CD8-positive, alpha-beta T cell (primary cell): ENCODE measurements at places on chromosomes 5 and 9. TPM values are rescaled to one million over a fixed set of nuclear protein-coding genes. Genes with fewer than 3 reads are reported as not detected.

Gene C9
- total RNA-seq = not detected

GRCh38 chr9:81754245-81754644, 64.9 kb upstream of the TLE1 start:
- DNase-seq = no peak

Gene TMEM174
- total RNA-seq = not detected

DNA sequence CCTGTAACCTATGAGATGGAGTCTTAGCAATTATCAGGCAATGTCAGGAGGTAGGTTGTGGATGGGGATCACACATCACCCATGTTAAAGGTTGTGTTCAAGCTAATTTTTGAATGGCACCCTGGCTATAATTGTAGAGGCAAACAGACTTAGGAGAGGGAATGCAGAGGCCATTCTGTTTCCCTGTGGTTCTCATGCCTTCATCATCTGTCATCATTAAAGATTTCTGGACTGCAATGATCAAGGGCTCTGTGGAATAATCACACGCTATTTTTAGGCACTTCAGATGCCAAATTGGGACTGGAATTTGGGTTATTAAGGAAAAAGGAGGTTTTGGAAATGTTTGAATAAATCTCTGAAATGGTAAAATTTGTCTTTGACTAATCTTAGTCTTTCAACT, 1065.4 kb downstream of the TAF11L14 start:
- no peak for DNase-seq

DNA sequence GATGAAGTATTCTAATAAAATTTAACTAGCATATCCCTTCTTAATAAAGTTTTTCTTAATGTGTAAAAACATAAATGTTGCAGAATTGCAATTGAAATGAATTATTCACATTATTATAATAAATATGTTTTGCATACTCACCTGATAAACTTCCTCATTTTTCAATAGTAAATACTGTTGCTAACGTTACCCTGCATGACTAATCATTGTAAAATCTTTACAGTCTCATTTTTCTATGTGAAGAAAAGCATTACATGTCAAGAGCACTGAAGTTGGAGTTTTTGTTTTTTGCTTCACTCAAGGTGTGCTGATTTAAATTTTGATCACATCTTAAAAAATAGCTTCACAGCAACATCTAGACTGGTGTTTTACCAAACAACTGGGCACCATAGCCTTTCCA, 157.2 kb upstream of the CDH18 start:
- DNase-seq = no peak

GRCh38 chr5:91245074-91245452, 138.1 kb downstream of the ARRDC3 start:
- DNase-seq = no peak

DNA sequence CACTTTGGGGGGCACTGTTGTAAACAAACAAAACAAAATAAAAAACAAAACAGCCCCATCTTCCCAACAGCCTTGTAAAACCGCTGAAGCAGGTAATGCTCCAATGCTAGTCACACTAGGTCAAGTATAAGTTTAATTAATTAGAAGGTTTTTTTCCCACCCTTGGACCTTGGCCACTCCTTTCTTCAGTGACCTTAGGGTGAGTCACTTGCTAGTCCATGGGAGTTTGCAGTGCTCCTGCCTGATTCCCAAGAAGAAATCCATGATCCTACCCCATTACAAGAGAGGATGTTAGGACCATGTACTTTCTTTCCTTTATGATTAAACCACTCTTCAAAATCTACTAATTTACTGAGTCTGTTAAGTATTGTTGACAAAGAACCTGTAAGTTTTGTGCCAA, 192.2 kb upstream of the CDKN2B start:
- DNase-seq = no peak

Gene SLCO4C1
- total RNA-seq = 0.19 TPM

DNA sequence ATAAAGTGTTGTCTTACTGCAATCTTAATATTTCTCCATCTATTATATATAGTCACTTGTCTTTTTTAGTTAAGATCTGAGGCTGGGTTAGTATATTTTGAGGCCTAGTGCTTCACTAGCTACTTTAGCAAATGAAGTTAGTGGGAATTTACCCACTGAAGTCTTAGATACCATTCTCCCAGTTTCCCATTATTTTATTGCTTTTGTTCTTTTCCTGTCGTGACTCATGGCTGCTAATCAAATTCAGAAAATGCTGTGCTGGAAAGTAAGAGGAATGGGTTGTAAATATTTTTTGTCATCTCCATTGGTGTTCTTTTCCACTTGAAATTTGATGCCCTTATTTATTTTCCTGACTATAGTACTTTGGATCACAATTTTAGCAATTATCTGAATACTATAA, 14.2 kb downstream of the TCERG1 start:
- no peak for DNase-seq

Gene CCDC183
- total RNA-seq = 1.4 TPM

DNA sequence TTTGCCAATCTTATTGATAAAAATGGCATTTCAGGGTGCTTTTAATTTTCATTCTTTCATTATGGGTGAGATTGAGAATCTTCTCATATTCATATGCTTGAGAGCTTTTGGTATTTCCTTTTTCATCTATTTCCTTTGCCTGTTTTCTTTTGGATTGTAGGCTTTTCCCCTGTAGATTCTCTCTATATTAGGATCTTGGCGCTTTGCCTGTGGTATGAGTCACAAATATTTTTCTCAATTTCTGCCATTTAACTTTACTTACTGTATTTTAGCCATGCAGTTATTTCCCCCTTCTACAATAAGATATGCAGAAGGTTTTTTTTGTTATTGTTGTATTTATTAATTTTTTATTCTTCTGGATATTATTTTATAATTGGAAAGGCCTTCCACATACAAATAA, 21.5 kb upstream of the KLF9 start:
- DNase-seq = no peak

GRCh38 chr5:139705655-139706587, 57.8 kb downstream of the CXXC5 start:
- DNase-seq = no peak

Gene NR4A3
- total RNA-seq = 122 TPM

- DNase-seq = no peak
Observed at GRCh38 chr9:70257991-70258691, 637 bp upstream of the SMC5 start.

- DNase-seq = no peak
Observed at GRCh38 chr5:173733425-173733824, 117.0 kb upstream of the BOD1 start.

DNA sequence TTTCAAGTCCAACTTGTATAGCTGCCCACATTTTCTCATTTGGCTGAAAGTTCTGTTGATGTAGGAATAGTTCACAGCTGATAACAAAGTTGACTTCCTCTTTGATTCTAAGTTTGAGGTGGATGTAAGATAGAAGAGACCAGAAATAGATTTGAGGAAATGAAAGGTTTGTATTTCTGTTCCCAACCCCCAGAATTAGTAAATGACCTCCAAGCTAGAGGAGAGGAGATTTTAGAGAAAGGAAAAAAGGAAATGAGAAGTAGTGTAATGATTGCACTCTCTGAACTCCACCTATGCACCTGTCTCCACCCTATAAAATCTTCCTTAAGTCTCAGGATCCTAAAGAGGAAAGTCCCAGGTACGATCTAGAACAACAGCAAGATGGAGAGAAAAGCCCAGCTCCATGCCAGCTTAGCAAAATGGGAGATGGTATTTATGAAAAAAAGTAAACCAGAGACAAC, 130.4 kb upstream of the POC5 start:
- no peak for DNase-seq

Gene GPR150
- total RNA-seq = 0.35 TPM

- no peak for DNase-seq
Observed at GRCh38 chr9:19992556-19992955, 203.7 kb upstream of the SLC24A2 start.

DNA sequence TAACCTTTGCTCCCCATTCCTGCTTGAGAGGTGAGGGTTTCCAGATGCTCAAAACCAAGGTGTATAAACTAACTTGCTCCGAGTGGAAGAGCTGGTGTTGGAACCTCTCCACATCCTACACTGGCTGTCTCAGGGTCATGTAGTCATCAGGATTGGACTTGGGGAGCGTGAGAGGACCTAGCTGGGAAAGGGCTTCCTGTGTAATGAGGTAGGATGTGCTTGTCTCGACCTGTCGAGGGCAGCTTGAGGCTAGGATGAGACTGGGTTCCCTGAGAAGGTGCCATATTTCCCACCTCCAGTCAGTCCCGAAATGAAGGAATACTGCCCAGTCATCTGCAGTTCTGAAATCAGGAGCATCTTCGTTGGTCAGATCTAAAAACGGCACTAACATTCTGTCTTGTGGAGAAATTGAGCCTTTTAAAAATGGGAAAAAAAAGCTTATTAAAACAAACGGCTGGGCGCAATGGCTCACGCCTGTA, 1.3 kb downstream of the CCNI2 start:
- no peak for DNase-seq

DNA sequence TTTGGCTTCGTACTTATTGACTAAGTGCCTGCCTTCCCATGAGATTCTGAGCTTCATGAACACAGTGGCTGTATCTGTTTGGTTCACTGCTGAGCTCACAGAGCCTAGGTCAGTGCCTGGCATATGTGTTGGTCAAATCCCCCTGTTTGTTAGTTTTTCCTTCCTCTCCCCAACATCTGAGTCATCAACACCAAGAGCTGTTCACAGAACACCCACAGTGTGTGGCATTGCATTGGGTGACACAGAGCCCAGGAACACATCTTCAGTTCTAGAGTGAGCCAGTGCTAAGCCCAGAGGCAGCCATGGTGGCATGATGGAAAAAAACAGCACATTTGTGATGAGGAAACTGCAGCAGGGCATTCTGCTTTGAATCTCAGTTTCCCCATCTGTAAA, 294.6 kb downstream of the SEC61B start:
- no peak for DNase-seq

- DNase-seq = no peak
Observed at GRCh38 chr5:130759061-130759460, 406.0 kb downstream of the HINT1 start.

Gene IL31RA
- not detected for total RNA-seq

DNA sequence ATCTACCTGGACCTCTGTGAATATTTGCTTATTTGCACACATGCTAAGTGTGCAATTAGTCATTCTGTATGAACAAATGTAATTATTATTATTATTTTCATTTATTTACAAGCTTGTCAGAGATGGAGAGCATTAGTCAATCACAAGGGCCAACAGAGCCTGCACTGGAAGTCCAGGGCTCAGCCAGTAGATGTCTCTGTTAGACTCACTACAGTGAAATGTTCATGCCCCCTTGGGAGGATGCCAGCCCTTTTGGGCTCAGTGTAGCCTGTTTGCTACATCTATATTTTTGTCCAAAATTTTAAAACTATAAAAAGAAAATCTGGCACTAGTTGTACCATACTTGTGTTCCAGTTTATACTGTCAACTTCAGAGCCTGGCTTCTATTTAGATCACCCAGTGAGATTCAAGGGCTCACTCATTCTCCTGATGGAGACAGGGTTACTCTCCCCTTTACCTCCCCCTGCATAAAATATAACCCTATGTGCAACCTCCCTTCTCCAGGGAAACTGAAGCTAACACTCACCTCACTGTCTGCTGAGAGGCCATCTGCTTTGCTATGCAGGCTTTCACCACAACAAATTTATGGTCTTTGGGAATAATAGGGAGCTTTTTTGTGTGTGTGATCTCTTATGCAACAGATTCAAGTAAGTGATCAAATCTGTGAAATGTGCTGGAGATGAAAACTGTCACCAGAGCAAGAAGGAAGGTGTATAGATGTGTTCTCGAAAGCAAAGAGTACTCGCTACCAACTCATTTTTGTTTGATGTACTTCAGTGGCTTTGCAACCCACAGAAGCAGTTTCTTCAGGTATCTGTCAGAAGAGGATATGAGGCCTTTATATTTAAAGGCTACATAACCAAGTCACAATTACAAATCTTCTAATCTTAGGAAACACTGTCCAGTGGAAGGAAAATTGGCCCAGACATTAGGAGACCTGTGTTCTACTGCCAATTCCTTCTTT, 99.9 kb upstream of the TLE4 start:
- DNase-seq = peak; percentile 57

GRCh38 chr9:114288193-114289091, 34.5 kb upstream of the ORM1 start:
- DNase-seq = no peak
